ENCODE measurements at places on chromosomes 12 and 14. TPM values are rescaled to one million over a fixed set of nuclear protein-coding genes. Genes with fewer than 3 reads are reported as not detected.

The STAT2 gene
- 671 TPM for total RNA-seq

The NTS gene
- total RNA-seq, result not detected

The BTG1 gene
- total RNA-seq, result 28.7 TPM

The CLEC1B gene
- not detected for total RNA-seq

The TEX52 gene
- total RNA-seq, result not detected

The DLGAP5 gene
- total RNA-seq, result 3.1 TPM

The SERPINA5 gene
- not detected for total RNA-seq
